Mesothelial cell of epicardium (in vitro differentiated cells): ENCODE measurements at places on chromosomes 6 and 20.

GRCh38 chr6:15623276-15624116 lies 39.3 kb downstream of the DTNBP1 start:
- no peak for DNase-seq

- DNase-seq = no peak
Measured at GRCh38 chr20:24582373-24583168, 113.1 kb downstream of the SYNDIG1 start.

GRCh38 chr6:158648682-158649131 lies 1.1 kb upstream of the SYTL3 start:
- DNase-seq = no peak

DNA sequence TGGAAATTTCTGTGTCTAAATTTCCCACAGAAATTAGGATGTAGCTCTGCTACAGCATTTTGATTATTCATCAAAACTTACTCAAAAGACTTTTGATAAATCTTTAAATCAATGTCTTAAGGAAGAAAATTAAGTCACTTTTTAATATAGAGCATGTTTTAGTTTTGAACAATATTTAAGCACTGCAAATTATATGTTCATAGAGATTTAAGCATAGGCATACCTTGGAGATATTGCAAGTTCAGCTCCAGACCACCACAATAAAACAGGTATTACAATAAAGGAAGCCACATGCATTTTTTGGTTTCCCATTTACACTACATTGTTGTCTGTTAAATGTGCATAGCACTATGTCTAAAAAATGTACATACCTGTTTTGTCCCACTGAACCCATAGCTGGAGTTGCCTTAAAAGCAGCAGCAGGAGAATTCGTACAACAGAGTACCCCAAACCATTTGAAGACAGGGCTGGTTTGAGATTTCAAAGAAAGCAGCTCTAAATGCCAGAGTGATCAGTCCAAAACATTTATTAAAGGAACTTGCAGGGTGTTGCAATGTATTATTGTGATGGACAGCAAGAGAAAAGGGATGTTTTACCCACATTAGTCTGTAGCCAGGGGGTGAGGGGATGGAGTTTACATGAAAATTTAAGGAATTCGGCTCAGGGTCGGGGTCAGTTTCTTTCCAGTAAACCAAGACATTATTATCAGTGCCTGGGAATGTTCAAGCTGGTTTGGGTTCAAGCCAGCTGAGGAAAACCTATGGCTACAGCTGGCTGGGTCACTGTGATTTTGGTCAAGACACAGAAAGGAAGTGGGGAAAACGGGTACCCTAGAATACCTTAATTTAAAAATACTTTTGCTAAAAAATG lies 6.3 kb upstream of the LOC128125822 start:
- no peak for DNase-seq

- no peak for DNase-seq
Measured at GRCh38 chr6:134875367-134875766, 74.5 kb downstream of the ALDH8A1 start.

GRCh38 chr6:14857501-14857900 lies 388.4 kb upstream of the JARID2 start:
- no peak for DNase-seq

DNA sequence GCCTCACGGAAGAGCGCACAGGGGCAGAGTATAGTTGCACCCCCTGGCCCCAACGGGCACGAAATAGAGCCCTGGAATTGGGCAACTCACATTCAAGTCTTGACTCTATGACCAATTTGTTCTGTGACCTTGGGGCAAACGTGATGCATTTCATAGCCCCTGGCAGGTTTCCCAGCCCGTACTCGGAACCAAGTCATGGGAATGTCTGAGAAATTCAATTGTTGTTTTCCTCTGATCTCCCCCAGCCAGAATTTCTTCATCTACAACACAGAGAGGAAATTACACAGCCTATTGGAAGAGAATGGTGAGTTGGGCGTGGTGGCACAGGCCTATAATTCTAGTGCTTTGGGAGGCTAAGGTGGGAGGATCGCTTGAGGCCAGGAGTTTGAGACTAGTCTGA lies 322.3 kb upstream of the SULF2 start:
- no peak for DNase-seq

GRCh38 chr20:18477218-18477617 lies 10.0 kb downstream of the POLR3F start:
- DNase-seq = no peak

DNA sequence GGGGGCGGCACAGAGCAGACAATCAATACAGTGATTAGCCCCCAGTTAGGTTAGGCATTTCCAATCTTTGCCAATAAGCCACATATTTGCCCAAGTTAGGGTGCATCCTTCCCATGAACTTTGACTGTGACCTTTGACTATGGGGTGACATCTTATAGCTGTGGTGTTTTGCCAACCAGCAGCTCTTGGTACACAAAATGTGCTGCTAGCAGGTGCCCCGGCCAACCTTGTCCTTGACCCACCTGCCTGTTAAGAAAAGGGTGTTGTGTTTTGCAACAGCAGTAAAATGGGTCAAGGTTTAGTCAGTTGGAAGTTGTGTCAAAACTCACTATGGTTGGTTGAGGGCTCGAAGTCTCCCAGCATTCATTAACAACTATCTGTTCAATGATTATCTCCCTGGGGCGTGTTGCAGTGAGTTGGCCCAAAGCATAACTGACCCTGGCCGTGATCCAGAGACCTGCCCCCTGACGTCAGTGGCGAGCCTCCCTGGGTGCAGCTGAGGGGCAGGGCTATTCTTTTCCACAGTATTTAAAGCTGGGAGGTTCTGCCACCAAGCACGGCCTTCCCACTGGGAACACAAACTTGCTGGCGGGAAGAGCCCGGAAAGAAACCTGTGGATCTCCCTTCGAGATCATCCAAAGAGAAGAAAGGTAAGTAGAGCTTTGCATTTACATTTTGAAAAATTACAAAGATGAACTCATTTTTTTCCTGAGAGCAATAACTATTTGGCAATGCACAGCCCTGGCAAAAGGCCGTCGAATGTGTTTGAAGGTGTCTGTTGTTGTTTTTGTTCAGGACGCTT lies at the start of gene PCK1:
TSS of gene PCK1 (plus strand) at position 557 of the 802 bp plus-strand sequence. CDS start 302 bp downstream, outside the sequence.
- DNase-seq = no peak

- DNase-seq = no peak
Measured at GRCh38 chr6:114049367-114049966, 78.5 kb upstream of the HDAC2 start.

DNA sequence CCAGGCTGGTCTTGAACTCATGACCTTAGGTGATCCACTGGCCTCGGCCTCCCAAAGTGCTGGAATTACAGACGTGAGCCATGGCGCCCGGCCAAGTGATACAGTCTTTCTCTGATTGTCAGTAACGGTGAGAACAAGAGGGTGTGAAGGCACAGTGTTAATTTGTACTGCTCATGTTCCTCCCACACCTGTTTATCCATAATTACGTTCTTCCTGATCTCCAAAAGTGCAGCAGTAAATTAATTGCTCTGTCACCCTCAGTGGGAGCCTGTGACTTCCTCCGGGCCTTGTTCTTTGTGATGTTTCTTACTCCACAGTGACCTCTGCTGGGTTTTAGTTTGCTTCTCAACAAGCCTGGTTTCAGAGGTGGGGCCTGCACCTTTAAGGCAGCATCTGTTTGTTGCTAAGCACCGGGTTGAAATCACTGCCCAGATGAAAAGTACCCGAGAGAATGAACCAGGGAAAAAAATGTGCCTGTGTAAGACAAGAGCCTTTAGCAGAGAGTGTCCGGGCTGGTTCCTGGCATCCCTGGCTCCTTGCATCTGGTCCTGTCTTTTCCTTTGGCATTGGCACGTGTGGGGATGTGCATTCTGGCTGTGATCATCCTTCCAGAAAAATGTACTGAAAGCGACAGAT lies 89.1 kb upstream of the CLDN20 start:
- DNase-seq = peak; percentile 53

DNA sequence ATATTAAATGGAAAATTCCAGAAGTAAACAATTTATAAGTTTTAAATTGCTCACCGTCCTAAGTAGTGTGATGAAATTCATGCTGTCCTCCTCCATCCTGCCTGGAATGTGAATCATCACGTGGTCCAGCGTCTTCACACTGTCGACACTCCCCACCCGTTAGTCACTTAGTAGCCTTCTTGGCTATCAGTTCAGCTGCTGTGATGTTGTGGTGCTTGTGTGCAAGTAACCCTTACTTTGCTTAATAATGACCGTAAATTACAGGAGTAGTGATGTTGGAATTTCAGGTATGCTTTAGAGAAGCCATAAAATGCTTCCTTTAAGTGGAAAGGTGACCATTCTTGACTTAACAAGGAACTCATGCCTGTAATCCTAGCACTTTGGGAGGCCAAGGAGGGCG lies 25.2 kb downstream of the RIOK1 start:
- DNase-seq = no peak

DNA sequence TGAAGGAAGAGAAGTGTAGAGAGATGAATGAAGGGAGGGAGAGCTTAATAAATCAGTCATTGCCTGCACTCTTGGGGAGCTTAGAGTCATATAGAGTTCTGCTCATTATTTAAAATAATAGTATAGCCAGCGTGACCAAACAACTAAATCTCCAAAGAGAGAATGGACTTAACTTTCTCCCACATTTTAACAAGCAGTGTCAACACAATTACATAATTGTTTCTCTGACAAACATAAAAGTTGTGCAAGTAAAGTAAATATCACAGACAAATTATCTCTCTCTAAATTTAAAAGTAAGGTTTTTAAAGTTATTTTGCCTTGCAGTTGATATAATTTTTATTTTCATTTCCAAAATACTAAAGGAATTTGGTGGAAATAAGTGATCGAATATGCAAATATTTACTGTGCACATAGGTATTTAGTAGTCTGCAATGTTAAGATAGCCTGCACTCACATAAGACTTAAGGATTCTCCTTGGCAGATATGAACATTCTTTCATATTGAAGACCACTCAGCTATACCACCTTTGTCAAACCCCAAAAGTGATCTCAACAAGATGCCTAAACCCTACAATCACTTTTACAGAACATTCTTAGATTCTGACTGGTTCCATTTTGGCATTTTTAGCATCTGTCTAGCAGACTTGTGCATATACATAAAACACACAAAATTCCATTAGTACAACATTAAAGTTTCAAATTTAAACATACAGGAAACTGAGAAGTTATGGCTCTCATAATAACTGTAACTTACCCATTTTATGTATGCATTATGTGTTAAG lies 67.7 kb downstream of the KIF6 start:
- no peak for DNase-seq

DNA sequence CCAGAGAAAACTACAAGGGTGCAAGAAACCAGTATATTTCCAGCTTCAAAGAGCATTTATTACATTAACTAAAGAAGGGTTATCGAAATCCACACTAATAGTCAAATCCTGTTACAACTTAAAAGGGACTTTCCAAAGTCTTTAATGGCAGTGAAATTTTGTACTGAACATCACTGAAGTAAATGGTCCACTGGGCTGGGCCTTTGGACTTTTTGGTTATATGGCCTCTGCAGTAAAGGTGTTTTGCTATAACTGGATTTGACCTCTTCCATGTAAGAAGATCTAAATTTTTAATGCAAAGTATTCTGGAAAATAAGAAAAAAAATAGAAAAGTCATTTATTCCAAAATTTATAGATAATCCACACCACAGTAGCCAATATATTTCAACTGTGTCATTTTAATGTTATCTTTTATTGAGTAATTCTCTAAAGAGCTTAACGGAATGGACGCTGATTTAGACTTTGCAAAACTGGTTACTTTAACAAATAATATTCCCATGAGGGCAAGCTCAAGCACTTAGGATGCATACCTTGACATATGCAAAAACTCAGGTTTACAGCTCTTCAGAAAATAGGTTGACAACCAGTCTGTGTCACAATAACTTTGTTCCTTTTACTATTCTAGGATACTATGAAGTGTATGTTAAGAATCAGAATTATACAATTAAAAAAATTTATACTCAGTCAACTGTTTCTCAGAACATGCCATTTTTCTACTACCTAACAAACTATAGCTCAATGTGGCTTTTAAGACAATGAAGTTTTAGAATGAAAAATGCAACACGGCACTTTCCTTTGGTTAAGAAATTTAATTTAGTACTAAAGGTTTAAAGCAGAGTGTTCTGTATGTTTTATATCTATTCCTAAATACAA lies 7.0 kb downstream of the RBM39 start:
- no peak for DNase-seq

- DNase-seq = no peak
Measured at GRCh38 chr6:11033825-11034224, 10.3 kb downstream of the ELOVL2 start.

GRCh38 chr6:149385998-149386646 lies 13.9 kb upstream of the SUMO4 start:
- DNase-seq = no peak

DNA sequence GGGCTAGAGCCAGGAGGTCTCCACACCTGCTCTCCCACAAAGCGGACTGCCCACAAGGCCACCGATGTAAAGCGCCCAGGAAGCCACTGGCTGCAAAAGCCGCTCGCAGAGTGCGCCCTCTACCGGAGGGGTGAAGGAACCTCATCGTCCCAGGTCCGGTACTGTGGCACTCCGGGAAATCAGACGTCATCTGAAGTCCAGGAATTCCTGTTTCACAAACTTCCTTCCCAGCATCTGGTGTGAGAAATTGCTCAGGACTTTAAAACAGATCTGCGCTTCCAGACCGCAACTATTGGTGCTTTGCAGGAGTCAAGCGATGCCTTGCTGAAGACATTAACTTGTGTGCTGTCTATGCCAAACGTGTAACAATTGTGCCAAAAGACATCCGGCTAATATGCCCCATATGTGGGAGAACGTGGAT lies 115.1 kb upstream of the ARID1B start:
- peak; percentile 90 for DNase-seq

GRCh38 chr6:43608807-43609206 lies 20.3 kb downstream of the GTPBP2 start:
- no peak for DNase-seq

GRCh38 chr6:15420959-15421438 lies 175.1 kb downstream of the JARID2 start:
- no peak for DNase-seq

DNA sequence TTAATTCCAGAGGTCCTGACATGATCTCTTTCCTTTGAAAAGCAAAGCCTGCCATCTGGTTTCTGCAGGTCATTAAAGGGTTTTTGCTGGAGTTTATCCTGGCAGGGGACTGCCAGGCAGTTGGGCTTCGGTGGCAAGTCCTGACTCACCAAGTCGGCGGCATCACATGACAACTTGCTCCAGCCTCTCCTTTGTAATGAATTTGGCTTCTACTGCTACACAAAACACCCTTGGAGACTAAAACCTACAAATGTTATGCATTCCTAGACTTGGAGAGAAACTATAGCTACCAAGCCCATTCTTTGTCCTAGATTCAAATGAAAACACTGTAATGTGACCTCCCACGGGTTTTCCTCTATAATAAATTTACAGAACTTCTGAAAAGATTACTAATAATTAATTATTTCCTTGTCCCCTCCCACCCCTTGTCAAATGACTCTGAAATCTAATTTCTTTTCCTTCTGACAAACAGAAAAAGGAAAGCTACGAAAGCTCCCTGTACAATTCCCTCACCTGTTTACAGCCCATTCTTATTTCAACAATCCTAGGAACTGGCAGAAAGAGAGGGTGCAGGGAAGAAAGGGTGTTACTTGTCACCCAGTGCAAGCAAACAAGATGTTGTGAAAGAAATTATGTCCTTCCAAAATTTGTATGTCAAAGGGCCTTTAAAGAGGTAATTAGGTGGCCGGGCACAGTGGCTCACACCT lies 62.9 kb downstream of the QRSL1 start:
- DNase-seq = no peak
